CD4-positive, CD25-positive, alpha-beta regulatory T cell (primary cell): ENCODE measurements at places on chromosomes 11 and 22. TPM values are rescaled to one million over a fixed set of nuclear protein-coding genes. Genes with fewer than 3 reads are reported as not detected.
A peak's percentile ranks its signal among the peaks of the same experiment; 100 is the strongest.

DNA sequence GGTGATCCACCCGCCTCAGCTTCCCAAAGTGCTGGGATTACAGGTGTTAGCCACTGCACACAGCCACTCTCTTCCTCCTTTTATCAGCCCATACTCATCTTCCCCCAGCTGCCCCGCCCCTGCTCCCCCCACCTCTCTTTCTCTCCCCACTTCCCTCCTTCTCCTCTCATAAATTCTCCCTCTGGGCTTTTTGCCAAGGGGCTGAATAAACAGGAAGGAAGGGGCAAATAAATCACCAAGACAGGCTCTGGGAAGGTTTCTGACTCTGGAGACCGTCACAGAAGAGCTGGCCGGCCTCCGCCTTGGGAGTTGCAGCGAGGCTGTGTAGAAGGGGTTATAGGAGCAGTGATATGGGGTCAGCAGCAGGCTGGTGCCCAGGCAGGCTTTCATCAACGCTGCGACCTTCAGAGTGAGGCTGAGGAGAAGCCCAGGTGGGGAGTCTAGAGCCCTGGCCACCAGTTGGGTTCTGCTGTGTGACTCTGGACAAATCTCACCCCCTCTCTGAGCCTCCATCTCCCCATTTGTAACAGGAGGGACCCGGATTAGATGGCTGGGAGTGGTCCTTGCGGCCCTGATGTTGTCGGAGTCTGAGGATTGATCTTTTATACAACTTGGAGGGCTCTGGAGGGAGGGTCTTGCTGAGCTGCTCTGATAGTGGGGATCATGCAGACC is 62.6 kb upstream of the RASD2 start:
- H3K27ac ChIP-seq: no peak overlapping the region
- H3K27me3 ChIP-seq: no peaks in the 10 kb centered on the region
- H3K36me3 ChIP-seq: no peaks in the 10 kb centered on the region
- H3K4me3 ChIP-seq: no peak overlapping the region
- no peak for DNase-seq

- no peaks in the 10 kb centered on the region for H3K27me3 ChIP-seq
- no peak overlapping the region for H3K27ac ChIP-seq
- no peaks in the 10 kb centered on the region for H3K36me3 ChIP-seq
- no peak overlapping the region for H3K4me3 ChIP-seq
- no peak for DNase-seq
Measured at GRCh38 chr22:33459137-33459536, 401.0 kb upstream of the SYN3 start.

Gene FAT3
- not detected for total RNA-seq

Gene LYVE1
- not detected for total RNA-seq

DNA sequence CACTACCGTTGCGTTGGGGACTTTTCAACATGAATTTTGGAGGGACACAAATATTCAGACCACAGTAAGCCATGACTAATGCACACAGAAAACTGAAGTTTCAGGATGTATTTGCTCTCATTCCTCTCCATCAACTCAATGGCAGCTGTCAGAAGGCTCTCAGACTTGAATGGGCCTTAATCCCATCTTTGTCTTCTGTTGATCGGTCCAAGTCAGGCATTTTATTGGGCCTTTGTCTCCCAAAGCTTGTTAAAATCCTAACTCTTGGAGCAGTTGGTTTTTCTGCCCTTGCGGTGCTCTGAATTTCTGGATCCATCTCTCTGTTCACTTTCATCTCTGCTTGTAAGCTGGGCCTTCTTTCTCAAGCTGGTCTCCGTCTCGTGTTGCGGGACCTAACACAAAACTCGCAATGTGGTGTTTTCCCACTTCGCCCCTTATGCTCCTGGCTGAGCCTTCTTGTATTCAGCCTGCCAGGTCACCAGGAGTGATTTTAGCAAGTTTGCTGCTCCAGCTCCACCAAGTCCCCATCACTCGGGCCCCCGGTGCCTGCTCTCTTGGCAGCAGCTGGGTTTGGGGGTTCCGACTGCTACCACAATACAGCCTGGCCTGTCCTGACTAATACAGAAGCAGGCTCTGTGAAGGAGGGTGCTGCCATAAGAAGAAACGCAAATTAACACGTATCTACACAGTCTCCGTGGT is 27.0 kb downstream of the TSPAN32 start:
- H3K4me3 ChIP-seq: no peak overlapping the region
- no peak for DNase-seq
- H3K36me3 ChIP-seq: no peaks in the 10 kb centered on the region
- no peak overlapping the region for H3K27ac ChIP-seq
- no peaks in the 10 kb centered on the region for H3K27me3 ChIP-seq
- no peaks in the 10 kb centered on the region for H3K4me1 ChIP-seq

DNA sequence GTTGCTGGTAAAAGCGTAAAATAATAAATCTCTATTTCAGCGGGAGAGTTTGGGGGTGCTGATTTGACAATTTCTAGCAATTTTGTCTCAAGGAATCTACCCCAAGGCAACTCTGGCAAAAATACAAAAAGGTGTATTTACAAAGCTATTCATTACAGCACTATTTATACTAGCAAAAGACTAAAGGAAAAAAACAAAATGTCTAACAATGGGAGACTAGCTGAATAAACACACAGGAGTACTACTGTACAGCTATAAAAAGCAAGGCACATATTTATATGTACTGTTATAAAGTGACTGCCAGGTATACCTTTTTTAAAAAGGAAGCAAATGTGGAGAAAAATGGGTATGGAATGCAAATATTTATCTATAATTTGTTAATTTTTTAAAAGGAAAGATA is 32.7 kb downstream of the SLC35F2 start:
- no peaks in the 10 kb centered on the region for H3K36me3 ChIP-seq
- no peaks in the 10 kb centered on the region for H3K4me1 ChIP-seq
- no peak for DNase-seq
- no peak overlapping the region for H3K27ac ChIP-seq
- no peaks in the 10 kb centered on the region for H3K27me3 ChIP-seq

GRCh38 chr22:34688825-34689224 is 377.1 kb upstream of the ISX start:
- H3K27ac ChIP-seq: no peak overlapping the region
- H3K27me3 ChIP-seq: no peaks in the 10 kb centered on the region
- H3K36me3 ChIP-seq: no peaks in the 10 kb centered on the region
- H3K4me3 ChIP-seq: no peak overlapping the region
- no peaks in the 10 kb centered on the region for H3K4me1 ChIP-seq
- DNase-seq: no peak

Gene OR51B4
- not detected for total RNA-seq

DNA sequence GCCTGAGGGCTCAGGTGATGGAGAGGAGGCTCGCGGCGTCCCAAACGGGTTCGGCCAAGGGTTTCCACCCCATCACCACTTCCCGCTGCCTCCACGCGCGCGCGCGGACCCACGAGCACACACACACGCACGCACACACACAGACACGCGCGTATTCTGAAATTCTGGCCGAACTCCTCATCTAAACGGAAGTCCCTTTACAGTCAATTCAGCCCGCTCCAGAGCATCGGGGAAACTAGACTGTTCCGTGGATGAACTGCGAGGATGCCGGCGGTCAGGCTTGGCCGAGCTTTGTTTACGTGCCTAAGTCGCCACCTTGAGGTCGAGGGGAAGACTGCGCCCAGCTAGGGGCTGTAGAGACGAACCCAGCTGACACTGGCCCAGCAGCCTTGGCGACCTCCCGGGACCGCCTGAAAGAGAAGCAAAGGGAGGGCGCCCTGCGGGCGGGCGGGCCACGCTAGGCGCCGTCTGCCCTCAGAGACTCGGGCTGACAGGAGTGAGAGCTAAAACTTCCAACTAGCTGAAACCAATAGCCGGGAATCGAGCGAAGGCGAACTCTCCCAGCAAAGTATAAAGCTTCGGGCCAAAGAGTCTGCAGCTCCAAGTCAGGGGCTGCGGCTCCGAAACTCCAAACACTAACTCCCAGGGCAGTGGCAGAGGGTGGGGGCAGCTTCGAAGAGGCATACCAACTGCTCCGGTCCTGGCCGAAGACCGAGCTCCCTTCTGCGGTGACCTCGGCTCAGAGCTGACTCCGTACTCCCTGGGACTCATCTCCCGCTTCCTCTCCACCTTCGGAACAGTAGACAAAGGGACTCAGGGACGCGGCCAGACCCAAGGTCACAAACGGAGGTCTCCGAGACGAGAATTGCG is 124.7 kb upstream of the C11orf58 start:
- no peak overlapping the region for H3K4me3 ChIP-seq
- peaks cover 51% of the 10 kb centered on the region for H3K27me3 ChIP-seq
- peaks cover 10% of the 10 kb centered on the region for H3K4me1 ChIP-seq
- no peak overlapping the region for H3K27ac ChIP-seq
- DNase-seq: no peak

DNA sequence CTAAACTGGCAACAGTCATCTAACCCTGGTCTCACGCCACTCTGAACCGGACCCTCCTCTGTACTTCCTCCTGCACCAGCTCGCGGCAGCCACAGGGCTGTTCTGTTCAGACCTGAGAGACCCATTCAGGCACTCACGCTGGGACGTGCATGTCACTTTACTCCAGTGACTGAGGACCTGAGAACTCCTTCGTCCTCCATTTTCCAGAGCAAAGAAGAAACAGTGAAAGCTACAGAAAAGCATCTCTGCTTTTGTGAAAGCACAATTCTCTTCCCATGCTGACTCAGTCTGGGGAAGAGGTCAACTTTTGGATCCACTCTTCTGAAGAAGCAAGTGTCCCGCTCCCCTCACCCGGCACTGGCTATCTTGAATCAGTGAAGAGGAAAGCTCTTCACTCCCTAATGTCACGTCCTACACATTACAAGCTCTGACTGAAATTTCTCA is 24.5 kb downstream of the PISD start:
- no peak for DNase-seq
- no peaks in the 10 kb centered on the region for H3K36me3 ChIP-seq
- H3K4me3 ChIP-seq: no peak overlapping the region
- peaks cover 5% of the 10 kb centered on the region for H3K4me1 ChIP-seq

GRCh38 chr11:97325693-97326092 is 935.9 kb downstream of the JRKL start:
- H3K36me3 ChIP-seq: no peaks in the 10 kb centered on the region
- no peak overlapping the region for H3K4me3 ChIP-seq
- no peaks in the 10 kb centered on the region for H3K4me1 ChIP-seq
- H3K27me3 ChIP-seq: no peaks in the 10 kb centered on the region
- no peak overlapping the region for H3K27ac ChIP-seq

GRCh38 chr11:85752890-85753581 is 57.9 kb downstream of the SYTL2 start:
- peaks cover 74% of the 10 kb centered on the region for H3K4me1 ChIP-seq
- no peaks in the 10 kb centered on the region for H3K36me3 ChIP-seq
- no peaks in the 10 kb centered on the region for H3K27me3 ChIP-seq
- peak overlapping the region; percentile 75 for H3K27ac ChIP-seq
- peak; percentile 86 for DNase-seq
- peak overlapping the region; percentile 78 for H3K4me3 ChIP-seq
